GM04503 (cell line): ENCODE measurements at places on chromosomes 6 and 20.

GRCh38 chr20:8646033-8646441 lies 422.9 kb upstream of the PLCB4 start:
- peak; percentile 86 for DNase-seq

- DNase-seq: no peak
These were observed 4.3 kb downstream of the SDCBP2 start for GRCh38 chr20:1324598-1325172.

DNA sequence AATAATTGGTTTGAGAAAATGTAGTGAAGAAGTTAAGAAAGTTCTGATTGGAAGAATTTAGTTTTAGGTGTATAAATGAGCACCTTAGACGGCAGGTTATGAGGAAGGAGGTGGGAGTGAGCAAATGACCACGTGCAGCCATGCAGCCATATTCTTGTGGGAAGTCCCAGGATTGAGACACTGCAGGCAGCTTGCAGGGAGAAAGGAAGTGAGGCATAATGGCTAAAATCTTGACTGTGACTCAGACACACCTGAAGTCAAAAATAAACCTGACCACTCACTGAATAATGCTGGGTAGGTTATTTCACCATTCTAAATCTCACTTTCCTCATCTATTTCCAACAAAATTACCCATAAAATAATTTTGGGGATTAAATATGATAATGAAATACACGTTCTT lies 16.6 kb downstream of the DSE start:
- DNase-seq: no peak

DNA sequence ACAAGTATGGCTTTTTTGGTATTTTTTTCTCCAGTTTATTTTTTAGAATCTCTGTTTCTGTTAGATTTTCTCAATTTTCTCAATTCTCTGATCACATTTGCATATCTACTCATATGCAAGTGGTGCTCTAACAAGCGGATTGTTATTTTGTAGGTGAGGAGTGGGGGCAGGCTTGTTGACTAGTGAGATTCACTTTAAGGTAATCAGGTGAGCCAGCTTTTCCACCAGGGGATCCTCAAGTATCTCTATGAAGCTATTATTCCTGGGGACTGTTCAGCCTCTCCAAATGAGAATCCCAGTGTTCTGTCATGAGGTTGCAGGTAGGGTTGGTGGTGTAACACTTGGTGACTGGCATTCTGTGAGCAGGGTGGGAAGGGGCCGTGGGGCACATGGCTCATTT lies 274.3 kb upstream of the FERMT1 start:
- DNase-seq: no peak

GRCh38 chr6:2818593-2818992 lies 23.1 kb downstream of the SERPINB1 start:
- no peak for DNase-seq

DNA sequence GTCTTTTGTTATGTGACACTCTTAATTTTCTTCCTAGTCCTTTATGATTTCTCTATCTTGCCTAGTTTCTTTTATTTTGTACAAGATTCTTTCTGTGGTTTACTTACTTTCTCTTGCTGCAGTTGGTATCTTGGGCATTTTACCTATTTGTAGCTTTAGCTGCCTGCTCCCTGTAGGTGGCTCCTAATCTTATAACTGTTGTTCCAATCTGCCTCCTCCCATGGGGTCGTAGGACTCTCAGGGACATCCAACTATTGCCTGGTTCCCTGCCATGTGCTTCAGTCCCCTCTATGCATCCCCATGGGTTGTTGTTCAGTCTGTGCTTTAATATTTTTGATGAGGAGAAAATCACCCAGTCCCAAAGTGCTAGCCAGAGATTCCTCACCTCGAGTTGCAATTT lies 31.4 kb downstream of the RIN2 start:
- DNase-seq: no peak

DNA sequence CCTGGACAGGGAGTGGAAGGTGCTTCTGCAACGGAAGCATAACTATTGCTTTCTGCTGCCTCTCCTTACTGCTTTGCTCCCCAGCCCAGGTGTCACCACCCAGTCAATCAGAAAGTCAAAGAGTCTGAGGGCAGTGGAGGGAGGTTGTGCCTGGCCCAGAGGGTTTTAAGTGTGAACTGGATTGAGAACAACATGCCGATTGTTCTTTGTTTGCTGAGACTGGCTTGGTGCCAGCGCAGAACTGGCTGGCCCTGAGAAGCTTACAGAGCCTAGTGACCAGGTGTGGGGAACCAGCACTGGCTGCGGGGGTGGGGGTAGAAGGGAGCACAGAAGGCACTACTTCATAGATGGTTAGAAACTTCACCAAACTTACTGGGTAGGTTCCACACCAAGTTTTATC lies 31.1 kb upstream of the ENPP4 start:
- DNase-seq: no peak

GRCh38 chr6:163417595-163417994 lies 3.1 kb downstream of the QKI start:
- DNase-seq: no peak

DNA sequence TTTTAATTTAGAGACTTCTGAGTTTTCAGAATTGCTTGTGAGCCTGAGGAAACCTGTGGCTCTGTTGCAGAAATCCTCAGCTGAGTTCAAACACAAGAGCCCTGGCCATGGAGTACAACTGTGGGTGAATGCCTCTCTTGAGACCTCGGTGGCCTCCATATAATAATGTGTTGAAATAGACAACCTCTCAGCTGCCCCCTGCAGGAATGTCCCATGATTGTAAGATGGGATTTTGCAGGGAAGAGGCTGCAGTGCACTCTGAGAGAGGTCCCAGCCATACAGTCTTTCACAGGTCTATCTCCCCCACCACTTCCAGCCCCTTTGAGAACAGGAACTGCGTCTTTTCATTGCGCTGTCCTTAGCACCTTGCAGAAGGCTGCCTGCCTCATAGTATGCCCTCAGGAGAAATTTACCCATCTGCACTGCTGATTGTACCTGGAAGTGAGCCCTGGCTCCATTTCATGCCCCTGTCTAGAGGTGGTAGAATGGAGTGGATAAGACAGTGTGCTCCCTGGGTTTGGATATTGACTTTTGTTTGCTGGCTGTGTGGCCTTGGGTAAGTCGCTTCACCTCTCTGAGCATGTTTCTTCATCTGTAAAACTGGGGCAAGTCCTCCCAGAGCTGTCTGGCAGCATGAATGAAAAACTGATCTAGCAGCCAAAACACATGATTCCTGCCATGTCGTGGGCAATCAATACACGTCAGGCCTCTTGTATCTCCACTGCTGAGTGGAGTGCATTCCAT lies 16.8 kb upstream of the CDH22 start:
- DNase-seq: no peak
